ENCODE measurements at places on chromosomes 13 and 19.
A peak's percentile ranks its signal among the peaks of the same experiment; 100 is the strongest.

GRCh38 chr13:84500016-84500415 is 617.7 kb upstream of the SLITRK1 start:
- DNase-seq, result no peak

- DNase-seq, result no peak
Observed at GRCh38 chr19:48613024-48613851, 1.6 kb downstream of the FAM83E start.

GRCh38 chr19:55266404-55266803 is 7.6 kb upstream of the PPP6R1 start:
- no peak for DNase-seq

- no peak for DNase-seq
Observed at GRCh38 chr13:101681834-101682233, 229.4 kb downstream of the ITGBL1 start.

DNA sequence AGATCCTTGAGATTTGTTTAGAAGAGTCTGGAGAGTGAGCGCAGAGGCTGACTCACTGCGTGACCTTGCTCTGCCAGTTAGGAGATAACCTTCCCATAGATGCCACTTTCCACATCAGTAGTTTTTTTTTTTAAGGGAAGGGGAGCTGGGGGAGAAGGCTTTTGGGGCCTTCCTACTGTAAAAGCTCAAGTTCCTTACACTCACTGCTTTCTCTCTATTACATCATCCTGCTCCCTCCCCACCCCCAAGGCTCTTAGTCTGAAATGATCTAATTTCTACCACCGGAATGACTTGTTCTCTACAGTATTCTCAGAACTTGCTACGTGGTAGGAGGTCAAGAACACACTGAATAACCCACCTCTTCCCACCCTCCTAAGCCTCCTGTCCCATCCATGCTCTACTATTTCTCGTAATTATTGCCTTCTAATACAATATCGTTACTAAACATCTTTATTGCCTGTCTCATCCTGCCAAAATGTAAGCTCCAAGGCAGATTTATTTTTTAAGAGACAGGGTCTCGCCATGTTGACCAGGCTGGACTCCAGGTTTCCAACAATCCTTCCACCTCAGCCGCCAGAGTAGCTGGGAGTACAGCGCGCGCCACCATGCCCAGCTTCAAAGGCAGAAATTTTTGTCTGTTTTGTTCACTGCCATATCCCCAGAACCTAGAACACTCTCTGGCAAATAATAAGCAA is 1.2 kb downstream of the LONP1 start:
- DNase-seq, result peak; percentile 25

DNA sequence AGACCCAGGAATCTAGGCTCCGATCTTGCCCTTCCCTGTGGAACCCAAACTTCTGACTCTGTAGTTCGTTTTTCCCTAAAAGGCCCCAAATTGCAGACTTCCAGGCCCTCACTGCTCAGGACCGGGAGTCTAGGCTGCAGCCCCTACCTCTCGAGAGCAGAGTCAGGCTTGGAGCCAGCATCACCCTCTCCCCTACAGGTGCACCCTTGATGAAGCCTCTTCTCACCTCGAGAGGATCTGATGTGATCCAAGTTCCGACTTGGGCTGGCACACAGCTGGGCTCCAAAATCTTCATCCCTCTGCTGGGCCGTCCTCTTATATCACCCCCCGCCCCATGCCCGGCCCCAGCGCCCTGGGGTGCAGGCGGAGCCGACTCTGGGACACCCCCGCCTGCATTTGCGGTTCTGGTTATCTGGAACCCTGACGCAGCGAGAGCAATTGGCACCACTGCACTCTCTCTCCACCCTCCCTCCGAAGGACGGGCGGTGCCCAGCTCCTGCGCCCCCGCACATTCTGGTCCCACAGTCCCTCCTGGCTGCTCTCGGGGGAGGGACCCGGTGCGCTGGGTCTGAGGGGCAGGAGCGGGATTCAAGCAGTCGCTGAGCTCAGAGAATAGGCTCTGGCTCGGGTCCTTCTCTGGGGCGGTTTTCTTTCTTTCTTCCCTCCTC is at the start of gene KLK7:
TSS of gene KLK7 (minus strand) at position 293 of the 668 bp plus-strand sequence. CDS start 1,518 bp downstream, outside the sequence.
- DNase-seq, result no peak

- DNase-seq, result no peak
Observed at GRCh38 chr13:94656766-94657165, 55.1 kb downstream of the GPR180 start.

DNA sequence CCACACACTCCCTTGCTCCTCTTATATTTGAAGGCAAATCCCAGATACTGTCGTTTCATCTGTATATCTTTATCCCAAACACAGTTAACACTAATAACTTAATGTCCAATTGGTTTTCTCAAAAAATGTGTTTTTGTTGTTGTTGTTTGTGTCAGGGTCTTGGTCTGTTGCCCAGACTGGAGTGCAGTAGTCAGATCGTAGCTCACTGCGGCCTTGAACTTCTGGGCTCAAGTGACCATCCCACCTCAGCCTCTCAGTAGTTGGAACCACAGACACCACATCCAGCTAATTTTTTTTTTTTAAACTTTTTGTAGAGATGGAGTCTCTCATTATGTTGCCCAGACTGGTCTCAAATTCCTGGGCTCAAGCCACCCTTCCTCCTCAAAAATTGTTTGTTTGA is 137.7 kb downstream of the PDS5B start:
- DNase-seq, result no peak
